Head of caudate nucleus (tissue), 42 donors: ENCODE measurements at places on chromosomes 4 and X.

GRCh38 chr4:130056286-130056685 is 960.3 kb downstream of the C4orf33 start:
- DNase-seq, result no peak

DNA sequence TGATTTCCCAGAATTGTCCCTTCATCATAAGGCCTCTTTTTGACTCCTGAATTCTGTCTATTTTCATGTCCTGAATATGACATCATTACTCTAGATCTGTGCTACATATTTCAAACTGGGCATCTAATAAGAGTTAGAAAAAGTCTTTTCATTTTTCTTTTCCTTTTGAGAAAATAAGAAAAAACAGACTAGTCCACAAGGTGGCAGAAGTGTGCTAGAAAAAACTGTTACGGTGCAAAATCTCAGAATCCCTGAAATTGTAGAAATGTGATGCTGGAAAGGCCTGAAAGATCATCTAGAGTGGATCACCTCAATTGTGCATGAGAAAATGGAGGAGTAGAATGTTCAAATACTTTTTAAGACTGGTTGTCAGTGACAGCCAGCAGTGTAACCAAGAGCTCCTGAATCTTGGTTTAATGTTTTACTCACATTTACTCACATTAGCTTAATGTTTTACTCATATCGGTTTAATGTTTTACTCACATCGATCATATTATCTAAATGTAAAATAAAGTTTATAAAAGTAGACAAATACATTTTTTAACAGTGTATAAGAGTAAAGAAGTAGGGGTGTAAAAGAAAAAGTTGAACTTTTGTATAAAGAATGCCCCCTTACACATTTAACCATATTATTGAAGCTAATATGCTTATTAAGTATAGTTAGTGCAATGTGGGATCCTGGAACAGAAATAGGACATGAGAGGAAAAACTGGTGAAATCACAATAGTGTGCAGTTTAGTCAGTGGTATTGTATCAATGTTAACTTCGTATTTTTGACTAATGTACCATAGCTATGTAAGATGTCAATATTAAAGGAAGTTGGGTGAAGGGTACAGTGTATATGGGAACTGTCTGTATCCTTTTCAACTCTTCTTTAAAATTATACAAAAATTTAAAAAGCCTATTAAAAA is 15.2 kb downstream of the ASB11 start:
- no peak for DNase-seq

GRCh38 chrX:146449243-146449642 is 360.3 kb upstream of the CXorf51B start:
- DNase-seq, result no peak

DNA sequence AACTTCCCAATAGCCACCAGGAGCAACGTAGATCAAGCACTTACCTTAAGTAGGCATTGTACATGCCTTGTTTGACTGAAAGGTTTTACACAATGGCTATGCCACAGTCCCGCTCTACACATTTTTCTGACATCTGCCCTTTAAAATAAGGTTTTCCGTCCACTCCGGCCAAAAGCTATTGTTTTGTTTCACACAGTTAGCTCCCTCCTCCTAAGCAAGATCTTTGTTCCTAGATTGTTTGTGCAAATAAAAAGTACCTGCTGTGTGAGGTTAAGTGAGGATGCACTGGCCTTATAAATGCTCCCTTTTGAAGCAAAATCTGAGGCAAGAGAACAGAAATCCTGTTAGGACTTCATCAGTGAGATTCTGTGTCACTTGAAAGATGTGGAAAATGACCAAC is 11.8 kb downstream of the SCD5 start:
- DNase-seq, result no peak

DNA sequence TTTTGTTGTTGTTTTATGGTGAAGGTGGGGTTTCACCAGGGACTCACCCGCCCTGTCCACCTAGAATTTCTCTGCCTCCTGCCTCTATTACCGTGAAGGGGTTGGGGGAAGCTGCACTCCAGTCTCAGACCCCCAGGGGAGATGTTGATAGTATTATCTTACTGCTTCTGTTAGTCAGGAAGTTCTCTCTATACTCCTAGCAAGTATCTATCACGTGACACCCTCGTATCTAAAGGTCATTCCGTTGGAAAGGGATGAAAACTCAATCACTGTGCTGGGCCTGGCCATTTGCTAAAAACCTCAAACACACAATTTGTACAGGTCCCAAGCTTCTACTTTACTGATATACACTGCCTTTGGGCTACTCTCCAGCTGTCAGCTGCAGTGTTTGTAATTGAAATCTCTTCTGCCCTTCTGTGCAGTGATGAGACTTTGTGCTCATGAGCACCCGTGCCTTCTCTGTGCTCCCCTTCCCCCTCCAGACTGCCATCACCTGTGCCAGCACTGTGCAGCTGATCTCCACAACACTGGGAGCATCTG is 188.5 kb upstream of the ANXA3 start:
- DNase-seq, result no peak

- no peak for DNase-seq
Observed at GRCh38 chr4:172997856-172998255, 170.8 kb upstream of the GALNT7 start.

GRCh38 chr4:111228874-111229273 is 606.0 kb upstream of the PITX2 start:
- DNase-seq, result no peak

- no peak for DNase-seq
Observed at GRCh38 chrX:100649550-100650356, 5.8 kb downstream of the SRPX2 start.

DNA sequence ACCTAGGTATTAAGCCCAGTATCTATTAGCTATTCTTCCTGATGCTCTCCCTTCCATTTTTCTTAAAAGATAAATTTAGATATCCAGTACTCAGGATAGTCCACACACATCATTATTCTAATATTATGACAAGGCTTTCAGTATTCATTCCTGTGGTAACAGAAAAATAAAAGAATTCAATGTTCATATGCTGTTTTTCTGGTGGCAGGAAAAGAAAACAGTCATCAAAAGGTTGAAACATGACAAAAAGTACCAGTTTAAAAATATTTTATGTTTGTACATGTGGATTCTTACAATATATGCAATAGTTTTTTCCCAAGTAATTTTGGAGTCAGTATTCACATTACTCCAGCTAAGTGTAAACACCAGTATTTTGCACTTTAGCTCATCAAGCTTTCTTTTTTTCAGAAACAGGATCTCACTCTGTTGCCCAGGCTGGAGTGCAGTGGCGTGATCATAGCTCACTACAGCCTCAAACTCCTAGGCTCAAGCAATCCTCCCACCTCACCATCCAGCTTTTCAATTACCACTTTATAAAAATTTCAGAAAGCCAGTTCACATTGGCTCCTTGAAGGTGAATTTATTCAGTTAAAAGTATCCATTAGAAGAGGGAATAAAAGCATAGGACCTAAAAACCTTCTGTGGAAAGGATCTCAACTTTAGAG is 2.3 kb downstream of the APBB2 start:
- no peak for DNase-seq
